ENCODE measurements at places on chromosomes 16 and 17. TPM values are rescaled to one million over a fixed set of nuclear protein-coding genes. Genes with fewer than 3 reads are reported as not detected.

ABCC3 gene
- total RNA-seq: 6.9 TPM

CD300C gene
- total RNA-seq: 0.69 TPM

ACSM5 gene
- 0.32 TPM for total RNA-seq

GRB7 gene
- total RNA-seq: 2.9 TPM

DHX58 gene
- 7.6 TPM for total RNA-seq

ACSM2B gene
- total RNA-seq: 0.37 TPM

ARL5C gene
- 0.37 TPM for total RNA-seq

GRAP gene
- 4.5 TPM for total RNA-seq

SPNS3 gene
- total RNA-seq: 0.16 TPM

Data from urinary bladder (tissue), 4 donors.